Stimulated activated CD8-positive, alpha-beta memory T cell treated with anti-CD3 and anti-CD28 coated beads, Interleukin-7, amount 100 ng/mL, for 1 hour (primary cell): ENCODE measurements at places on chromosomes 16 and 17.

- DNase-seq = no peak
Observed at GRCh38 chr17:60248618-60249289, 99.0 kb downstream of the CA4 start.

DNA sequence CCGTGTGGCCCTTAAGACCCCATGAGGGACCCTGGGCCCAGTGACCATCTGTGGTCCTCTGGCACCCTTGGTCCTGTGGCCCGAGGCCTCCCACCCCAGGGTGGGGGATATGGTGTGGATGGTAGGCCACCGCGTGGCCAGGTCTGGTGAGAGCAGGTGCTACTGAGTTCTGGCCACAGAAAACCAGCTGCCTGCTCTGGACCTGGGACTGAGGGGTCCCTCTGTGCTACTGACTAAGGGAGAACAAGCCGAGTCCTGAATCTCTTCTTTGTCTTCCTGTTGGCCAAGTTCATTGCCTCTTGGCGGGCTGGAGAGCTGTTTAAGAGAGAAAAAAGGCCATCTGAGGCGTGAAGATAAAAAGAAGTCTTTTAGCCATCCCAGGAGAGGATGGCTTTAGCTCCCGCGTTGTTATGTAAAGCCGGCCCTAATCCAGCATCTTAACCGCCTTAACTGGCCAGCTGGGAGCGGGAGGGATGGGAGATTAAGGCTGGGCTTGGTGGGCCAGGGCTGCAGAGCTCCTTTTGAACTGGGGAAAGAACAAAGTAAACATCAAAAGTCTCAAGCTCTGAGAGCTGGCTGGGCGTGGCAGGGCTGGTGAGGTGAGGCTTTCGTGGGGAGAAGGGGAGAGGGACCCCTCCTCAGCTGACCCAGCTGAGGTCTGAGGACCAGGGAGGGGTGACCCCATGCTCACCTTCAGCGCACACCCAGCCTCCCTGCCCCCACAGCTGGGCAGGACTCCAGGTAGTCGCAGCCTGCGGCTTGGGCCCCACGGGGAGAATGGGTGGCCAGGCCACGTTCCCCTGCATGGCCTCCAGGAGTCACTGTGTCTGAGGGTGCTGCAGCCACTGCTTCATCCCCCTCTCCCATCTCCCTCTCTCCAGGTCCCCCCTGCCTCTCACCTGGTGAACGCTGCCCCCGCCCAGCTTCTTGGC lies 62.4 kb downstream of the NKD1 start:
- DNase-seq = no peak

DNA sequence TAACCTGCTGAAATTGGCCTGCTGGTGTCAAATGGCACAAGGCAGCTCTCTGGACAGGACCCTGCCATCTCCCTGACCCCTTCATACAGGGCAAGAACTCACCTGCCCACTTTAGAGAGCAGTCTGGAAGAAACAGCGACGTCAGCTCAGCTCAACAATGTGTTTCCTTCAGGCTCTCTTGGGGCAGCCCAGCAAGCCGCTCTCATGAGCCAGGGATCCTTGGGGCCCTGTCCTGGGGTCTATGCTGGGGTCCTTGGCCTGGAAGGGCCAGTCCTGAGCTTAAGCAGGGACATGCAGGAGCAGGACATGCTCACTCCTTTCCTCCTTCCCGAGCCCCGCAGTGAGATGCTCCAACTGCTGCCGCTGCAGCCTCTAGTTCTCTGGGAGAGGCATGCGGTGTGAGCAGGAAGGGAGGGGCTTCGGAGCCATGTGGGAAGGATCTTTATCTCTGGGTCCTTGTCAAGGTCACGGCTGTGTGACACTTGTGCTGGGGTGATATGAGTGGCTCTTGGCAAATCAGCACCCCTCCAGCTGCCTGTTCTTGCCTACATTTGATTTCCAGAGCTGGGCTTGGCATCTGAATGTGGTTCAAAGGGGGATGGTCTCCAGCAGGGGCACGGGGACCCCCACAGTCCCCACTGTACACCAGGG lies 3.4 kb downstream of the C1QTNF1 start:
- DNase-seq = no peak

DNA sequence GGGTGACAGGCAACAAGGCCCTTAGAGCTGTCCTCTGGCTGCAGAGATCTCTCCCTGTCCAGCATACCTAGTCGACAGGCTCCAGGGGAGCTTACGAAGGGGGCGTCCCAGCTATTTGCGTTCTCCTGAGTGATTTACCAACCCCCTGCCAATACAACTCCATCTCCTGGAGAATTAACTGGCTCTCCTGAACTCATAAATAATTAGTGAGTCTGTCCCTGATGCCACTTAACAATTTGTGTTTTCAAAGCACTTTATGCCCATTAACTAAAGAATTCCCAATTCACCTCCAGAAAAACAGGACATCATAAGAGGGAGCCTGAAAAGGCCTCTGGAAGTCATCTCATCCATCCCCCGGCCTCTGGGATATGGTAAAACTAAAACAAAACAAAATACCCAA lies 26.7 kb downstream of the SDK2 start:
- DNase-seq = no peak

GRCh38 chr16:83733301-83733700 lies 74.5 kb upstream of the HSBP1 start:
- no peak for DNase-seq

DNA sequence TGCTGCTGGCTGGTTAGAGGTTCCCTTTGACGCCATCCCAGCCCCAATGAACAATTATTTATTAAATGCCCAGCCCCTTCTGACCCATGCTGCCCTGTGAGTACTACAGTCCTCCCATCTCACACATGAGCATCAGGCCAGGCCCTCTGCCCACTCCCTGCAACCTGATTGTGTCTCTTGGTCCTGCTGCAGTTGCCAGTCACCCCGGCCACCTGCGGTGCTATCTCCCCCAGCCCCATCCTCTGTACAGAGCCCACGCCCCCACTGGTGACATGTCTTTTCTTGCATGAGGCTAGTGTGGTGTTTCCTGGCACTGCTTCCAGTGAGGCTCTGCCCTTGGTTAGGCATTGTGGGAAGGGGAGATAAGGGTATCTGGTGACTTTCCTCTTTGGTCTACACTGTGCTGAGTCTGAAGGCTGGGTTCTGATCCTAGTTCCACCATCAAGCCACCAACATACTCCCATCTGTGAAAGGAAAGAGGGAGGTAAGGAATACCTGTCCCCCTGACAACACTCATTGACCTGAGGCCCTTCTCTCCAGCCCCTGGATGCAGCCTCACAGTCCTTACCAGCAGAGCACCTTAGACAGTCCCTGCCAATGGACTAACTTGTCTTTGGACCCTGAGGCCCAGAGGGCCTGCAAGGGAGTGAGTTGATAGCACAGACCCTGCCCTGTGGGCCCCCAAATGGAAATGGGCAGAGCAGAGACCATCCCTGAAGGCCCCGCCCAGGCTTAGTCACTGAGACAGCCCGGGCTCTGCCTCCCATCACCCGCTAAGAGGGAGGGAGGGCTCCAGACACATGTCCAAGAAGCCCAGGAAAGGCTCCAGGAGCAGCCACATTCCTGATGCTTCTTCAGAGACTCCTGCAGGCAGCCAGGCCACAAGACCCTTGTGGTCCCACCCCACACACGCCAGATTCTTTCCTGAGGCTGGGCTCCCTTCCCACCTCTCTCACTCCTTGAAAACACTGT lies 11.3 kb downstream of the CX3CL1 start:
- no peak for DNase-seq
